ENCODE measurements at places on chromosomes 12 and 14.

GRCh38 chr12:50082644-50083043 lies 2.5 kb upstream of the SMARCD1 start:
- no peak for DNase-seq

DNA sequence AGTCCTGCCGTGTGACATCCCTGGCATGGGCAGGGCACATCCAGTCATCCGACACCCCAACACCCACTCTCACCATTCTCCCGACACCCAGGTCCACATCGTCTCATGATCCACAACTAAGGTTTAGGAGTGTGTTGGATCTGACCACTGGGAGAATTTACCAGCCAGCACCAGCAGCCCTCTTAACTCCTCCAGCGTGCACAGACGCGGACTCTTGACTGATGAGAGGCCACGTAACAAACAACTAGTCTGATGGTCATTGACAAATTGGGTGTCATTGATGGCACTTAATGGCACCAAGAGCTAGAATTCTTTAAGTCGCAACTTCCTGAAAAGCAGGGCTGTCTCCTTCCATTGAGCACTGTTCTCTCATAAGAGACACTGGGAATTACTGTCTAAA lies 203.0 kb upstream of the SFSWAP start:
- DNase-seq = no peak

- no peak for DNase-seq
Measured at GRCh38 chr14:67557656-67558055, 24.6 kb downstream of the PLEKHH1 start.

GRCh38 chr12:70555081-70555480 lies 82.1 kb downstream of the PTPRB start:
- no peak for DNase-seq

DNA sequence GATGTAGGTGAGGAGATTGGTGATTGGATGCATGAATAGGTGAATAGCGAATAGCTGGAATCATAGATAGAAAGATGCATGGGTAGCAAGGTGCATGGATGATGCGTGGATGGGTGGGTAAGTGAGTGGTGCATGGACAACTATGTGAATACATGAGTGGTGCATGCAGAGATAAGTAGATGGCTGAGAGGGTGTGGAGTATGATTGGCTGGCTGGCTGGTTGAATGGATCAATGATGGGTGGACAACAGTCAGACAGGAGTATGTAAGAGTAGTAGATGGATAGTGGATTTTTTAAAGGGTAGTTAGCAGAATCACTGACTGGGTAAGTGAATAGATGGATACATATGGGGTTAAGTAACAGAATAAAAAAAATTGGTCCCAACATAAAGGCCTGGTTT lies 33.9 kb downstream of the SERPINA3 start:
- no peak for DNase-seq

- DNase-seq = no peak
Measured at GRCh38 chr12:20985399-20985798, 145.6 kb upstream of the SLCO1B1 start.

DNA sequence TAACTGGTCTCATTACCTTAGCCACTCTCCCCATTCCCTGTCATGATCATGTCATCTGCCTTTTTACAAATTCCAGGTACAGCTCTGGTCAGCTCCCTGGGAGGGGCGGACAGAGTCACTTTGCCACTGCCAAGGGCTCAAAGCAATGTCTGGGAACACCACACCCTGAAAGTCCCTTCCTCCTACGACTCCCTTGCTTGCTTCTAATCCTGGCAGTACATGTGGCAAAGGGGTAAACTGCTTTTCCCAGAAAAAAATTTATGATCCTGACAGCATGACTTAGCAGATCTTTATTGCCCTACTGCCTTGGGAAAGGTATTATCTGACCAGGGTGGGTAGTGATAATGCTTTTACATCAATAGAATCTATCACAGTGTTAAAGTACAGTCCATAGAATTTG lies 376.0 kb upstream of the PDE3A start:
- no peak for DNase-seq

GRCh38 chr14:100538351-100539002 lies 48.7 kb downstream of the BEGAIN start:
- no peak for DNase-seq

DNA sequence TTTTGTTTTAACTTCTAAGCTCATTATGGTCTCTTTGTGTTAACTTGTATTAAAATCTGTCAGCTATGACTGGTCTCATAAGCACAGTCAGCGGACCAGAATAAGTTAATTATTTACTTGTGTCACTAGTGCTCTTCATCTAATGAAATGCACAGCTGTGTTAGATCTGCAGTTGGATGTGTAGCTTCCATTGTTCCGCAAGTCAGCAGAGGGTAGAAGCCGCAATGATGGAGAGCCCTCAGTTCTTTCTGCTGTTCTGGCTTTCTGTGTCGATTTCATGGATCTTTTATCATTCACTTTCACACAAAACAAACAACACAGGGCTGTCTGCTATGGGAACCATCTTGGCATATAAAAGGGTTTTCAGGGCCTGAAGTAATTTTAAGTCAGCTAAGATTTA lies 89.3 kb upstream of the RFX4 start:
- no peak for DNase-seq

- no peak for DNase-seq
Measured at GRCh38 chr14:31080484-31080883, 54.3 kb upstream of the STRN3 start.

GRCh38 chr12:25135531-25136154 lies 59.3 kb downstream of the DNAI7 start:
- no peak for DNase-seq

- no peak for DNase-seq
Measured at GRCh38 chr12:82149045-82149444, 209.1 kb downstream of the CCDC59 start.

DNA sequence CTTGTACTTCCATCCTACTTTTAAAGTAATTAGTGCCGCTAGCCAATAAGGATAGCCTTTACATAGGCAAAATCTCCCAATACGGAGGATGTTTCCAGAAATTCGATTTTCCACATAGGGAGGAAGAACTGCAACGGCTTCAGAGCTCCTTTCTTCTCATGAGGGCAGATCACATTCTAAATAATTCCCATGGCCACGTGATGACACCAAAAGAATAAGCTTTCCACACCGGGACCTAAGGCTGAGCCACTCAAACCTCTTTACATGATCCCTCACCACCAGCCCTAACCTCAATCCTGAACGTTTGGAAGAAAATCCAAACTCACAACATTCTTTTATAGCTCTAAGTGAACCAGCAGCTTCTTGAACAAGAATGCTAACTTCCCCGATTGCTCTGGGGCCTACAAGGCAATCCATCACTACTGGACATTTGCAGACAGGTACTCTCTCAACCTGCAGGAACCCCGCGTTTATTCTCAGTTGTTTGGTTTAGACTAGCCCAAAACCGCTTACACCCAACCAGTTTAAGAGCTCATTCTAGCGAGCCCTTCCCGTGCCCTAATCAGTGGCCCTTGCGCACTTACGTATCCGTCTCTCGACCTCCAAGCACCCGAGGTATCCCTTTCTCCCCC lies 884 bp downstream of the CAPRIN2 start:
- DNase-seq = no peak

- DNase-seq = no peak
Measured at GRCh38 chr12:106287364-106287763, 15.2 kb upstream of the TCP11L2 start.

DNA sequence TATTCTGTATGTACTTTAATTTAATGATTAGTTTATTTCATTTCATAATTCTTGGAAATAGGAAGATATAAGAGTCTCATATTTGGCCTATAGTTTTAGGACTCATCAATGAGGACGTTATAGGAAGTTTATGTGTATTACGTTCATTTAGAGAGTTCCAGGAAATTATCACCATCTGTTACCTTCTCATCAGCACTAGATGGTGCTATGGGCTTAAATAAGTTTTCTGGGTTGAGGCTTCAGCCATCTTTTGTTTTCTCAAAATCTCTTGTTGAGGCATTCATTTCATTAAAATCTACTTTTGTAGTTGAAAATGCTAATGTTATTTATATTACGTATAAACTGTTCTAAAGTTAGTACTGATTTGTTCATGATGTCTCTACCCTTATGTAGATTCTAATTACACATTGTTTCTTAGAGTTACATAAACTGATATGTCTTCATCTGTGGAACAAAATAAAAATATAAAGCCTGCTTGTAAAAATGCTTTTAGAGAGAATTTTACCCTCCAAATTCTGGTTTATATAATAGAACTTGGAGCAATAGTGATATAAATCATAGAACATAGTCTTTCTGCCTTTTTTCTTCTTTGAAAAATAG lies 89.2 kb downstream of the CFAP54 start:
- no peak for DNase-seq

- no peak for DNase-seq
Measured at GRCh38 chr12:106113042-106113441, 25.7 kb downstream of the NUAK1 start.

- no peak for DNase-seq
Measured at GRCh38 chr14:85634205-85634604, 104.3 kb downstream of the FLRT2 start.

- DNase-seq = no peak
Measured at GRCh38 chr14:68501614-68502052, 291.2 kb downstream of the ZFP36L1 start.

DNA sequence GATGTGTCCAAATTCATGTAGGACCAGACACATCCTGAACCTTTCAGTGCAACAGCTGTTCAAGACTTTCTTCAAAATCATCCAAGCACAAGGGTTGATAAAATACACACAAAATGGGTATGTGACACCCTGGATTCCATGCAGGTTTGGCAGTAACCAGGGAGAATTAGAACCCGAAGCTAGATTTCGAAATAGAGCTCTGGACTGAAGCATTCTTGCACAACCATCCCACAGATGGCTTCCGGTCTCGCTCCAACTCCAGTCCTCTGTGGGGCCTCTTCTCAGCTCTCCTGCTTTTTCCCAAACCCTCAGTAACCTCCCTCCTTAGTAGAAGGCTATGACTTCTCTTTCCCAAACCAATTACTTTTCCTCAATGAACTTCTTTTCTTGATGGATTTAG lies 171.3 kb downstream of the TTC7B start:
- no peak for DNase-seq

GRCh38 chr14:34843011-34843554 lies 32.1 kb downstream of the BAZ1A start:
- no peak for DNase-seq
